SK-MEL-5 (cell line): ENCODE measurements at places on chromosomes 7 and 10. TPM values are rescaled to one million over a fixed set of nuclear protein-coding genes. Genes with fewer than 3 reads are reported as not detected.

The FKBP9 gene
- total RNA-seq: 178 and 191 TPM in 2 replicates

The KIF11 gene
- total RNA-seq: 16.3 and 19.2 TPM in 2 replicates

The FBXL15 gene
- 6.5 and 8.4 TPM in 2 replicates for total RNA-seq

The CCDC136 gene
- 13.6 and 14.2 TPM in 2 replicates for total RNA-seq

The TMEM178B gene
- 0.21 and 0.48 TPM in 2 replicates for total RNA-seq

The CALD1 gene
- 182 TPM in 2 replicates for total RNA-seq

The CPA4 gene
- 0.11 and 0.16 TPM in 2 replicates for total RNA-seq

The WDR11 gene
- total RNA-seq: 64.1 and 67.5 TPM in 2 replicates

The COL28A1 gene
- total RNA-seq: 0.26 and 0.32 TPM in 2 replicates

DNA sequence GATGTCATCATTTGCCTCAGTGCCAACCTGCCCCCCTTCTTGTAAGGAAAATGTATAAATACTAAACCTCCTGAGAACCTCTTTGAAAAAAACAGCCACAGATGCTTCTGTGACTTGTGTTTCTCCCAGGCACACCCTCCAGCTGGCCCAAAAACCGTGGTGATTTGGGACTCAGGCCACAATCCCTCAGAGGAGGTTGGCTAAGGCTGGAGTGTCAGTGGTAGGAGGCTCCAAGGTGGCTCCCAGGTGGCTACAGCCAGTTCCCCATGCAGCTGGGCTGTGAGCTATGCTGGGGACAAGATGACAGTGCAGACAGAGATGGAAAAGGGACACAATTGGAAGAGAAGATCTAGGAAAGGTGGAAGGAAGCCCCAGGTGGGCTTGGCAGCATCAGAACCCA, 104.7 kb downstream of the CPXM2 start:
- no peak for DNase-seq

GRCh38 chr10:92923416-92923815, 75.1 kb downstream of the EXOC6 start:
- DNase-seq: no peak

DNA sequence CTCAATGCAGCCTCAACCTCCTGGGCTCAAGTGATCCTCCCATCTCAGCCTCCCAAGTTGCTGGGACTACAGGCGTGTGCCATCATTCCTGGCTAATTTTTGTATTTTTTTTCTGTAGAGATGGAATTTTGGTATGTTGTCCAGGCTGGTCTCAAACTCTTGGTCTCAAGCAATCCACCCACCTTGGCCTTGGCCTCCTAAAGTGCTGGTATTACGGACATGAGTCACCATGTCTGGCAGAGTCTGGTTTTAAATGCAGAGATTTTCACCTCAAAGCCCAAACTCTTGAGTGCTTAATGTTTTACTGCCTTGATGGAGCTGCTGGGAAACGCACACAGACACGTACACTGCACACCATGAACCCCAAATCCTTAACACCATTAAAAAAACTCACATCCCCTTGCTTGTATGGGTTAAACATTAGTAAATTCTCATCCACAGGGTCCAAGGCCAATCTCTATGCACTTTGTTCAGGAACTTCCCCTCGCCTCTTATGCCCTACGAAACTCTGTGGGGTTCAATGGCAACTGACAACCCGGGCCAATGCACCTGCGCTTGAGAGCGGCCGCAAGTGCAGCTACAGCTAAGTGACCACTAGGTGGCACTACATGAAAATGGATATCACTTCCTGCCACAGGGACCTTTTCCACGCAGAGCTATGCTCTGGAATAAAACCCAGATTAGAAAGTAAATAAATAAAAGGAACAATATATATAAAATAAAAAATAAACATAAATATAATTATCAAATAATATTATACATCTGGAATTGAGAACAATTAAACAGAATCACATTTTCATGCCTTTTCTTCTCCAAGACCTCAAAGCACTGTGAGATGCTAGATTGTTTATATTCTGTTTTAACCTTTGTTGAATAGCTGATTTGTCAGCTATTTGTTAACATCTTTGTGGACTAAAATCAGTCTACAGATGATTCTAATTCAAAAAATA, 66.9 kb upstream of the AFAP1L2 start:
- DNase-seq: peak; percentile 65

- no peak for DNase-seq
These were observed 443.9 kb downstream of the TCERG1L start for GRCh38 chr10:130867446-130868194.

GRCh38 chr10:61815496-61815895, 86.0 kb upstream of the ARID5B start:
- DNase-seq: no peak

GRCh38 chr7:15407910-15408309, 153.9 kb downstream of the AGMO start:
- no peak for DNase-seq

DNA sequence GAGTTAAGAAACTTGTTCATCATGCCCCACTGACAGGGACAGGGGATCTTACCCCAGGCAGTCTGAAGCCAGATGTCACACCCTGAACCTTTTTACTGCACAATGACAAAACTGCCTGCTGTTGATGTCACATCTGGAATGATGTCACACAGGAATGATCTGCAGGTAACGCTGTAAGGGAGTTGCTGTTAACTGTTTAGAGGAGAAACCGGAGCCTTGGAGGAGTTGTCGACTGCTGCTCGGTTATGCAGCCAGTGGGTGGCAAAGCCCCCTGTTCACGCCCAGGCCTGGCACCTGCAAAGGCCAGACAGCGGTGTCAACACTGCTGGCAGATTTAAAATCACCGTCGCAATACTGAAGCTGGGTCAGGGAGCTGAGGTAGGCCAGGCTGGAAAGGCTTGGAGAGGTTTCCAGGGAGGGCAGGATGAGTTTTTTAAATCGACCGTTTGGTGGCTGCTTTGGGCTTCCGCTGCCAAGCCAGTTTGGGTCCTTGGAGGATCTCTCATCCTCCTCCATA, 10.0 kb upstream of the SLIT1 start:
- DNase-seq: no peak

GRCh38 chr10:59075576-59075975, 100.9 kb upstream of the PHYHIPL start:
- no peak for DNase-seq

- DNase-seq: no peak
These were observed 253.5 kb downstream of the MALRD1 start for GRCh38 chr10:19302117-19302516.

DNA sequence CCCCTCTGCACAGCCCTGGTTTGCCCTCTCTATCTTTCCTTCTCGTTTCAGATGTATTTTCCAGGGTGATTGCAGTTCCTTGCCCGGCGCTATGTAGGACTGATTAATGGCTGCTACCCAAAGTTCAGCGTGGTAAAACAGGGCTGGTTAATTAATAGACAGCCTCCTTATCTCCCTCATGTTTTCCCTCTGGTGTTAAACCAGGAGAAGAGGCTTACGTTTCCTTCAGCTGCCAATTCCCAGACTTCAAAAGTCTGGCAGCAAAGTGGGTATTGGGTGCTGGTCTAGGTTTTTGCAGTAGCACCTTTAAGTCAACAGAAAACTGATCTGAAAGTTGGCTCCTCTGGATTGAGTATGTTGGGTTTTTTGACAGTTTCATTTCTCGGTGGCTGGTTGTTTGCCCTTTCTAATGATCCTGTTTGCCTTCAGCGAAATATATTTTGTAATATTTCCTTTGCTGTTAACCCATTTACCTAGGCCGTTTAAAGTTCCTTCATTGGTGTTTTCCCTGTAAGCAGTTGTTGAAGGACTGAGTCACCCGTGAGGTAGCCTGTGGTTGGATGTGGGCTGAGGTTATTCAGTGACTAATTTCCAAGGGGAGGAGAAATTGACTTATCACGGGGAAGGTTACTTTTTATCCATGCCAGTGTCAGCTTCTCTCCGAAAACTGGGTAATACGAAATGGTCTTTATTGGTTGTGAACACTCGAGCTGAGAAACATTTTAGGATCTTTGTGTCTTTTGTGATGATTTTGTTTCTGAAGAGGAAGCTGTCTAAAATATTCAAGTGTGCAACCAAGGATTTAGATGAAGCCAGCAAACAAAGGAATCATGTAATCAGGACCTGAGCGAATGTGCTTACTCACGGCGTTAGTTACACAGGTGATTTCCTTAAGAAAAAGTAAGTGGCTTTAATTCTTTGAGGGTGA, 257.2 kb downstream of the KIAA1217 start:
- DNase-seq: peak; percentile 34

- DNase-seq: no peak
These were observed 895.1 kb upstream of the KCND2 start for GRCh38 chr7:119377861-119378260.

DNA sequence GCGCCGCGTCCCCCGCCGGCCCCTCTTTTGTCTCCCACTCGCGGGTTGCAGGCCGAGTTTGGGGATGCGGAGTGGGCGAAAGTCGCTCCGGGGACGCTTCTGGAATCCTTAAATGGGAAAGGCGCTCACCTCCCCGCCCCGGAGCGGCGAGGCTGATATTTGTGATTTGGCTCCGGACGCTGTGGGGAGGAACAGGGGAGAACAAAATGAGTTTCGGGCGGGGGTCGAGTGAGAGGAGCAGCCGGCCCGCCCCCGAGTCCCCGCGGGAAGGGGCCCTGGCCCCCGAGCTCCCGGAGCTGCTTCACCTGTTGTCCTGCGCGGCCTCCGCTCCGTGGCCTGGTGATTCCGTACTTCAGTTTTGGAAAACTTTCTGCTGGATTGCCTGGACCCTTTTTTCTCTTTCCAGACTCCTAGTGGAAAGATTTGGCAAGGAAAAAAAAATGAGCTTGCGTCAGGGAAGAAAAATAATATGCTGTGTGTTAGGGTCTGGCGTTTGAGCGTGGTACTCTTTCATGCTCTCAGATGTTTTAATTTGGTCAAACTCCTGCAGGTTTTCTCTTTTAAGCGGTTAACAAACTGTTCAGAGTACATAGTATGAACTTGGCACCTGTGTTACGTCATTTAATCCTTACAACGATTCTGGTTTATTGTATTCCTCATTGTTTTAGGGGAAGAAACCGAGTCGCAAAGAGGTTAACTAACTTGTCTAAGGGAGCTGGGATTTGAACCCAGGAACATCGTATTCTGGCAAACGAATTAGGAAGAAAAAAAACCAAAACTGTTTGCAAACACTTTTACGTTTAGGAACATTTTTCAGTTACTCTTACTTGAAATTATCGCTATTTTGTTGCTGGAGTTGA, 924 bp downstream of the BMPR1A start:
- peak; percentile 66 for DNase-seq

DNA sequence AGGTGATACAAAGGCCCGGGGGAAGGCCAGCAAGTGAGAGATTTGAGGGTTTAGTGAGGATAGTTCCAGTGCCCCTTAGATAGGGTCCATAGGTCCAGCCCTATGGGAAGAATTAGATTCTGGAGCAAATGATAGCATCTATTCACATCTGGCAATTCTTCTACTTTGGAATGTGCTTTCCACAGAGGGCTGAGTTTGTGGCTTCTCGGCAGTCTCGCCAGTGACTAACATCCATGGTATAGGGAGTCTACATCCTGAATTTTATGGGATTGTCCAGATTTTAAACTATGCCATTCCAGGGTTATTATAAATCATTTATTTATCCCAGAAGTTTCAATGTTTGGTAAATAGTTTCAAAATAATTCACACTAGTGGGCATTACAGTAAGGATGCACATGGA, 207.3 kb upstream of the ADO start:
- no peak for DNase-seq

DNA sequence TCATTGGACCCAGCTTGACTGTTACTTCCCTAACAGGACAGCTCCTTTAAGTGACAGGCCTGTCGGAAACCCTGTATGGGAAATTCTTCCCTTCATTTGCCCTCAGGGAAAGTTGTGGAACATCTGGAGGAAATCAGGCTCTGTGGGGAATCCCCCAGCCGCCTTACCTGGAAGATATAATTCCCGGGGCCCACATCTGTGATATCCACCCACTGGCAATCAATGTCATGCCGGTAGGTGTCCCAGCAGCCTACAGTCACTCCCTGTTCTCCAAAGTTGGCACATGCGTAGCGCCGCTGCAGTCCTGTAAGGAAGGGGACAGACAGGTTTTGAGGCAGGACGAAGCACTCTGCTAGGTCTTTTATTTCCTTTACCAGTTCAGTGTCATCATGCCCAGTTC, 16.6 kb downstream of the LOXL4 start:
- DNase-seq: no peak

DNA sequence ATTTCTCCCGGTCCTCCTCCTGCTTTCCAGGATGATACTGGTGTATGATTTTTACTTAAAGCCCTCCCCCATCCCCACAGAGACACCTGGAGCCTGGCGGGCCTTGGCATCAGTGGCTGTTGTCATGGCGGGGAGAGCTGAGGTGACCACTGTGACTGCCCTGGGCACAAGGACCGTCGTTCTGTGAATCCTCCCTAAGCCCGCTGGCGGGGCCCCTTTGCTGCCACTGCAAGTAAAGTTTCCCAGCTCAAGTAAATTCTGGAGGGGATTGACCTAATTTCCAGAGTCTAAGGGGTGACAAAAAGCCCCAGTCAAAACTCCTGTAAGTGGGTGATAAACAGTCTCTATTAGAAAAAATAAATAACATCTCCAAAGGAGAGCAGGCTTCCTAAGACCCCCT, 393.2 kb upstream of the PODXL start:
- no peak for DNase-seq

DNA sequence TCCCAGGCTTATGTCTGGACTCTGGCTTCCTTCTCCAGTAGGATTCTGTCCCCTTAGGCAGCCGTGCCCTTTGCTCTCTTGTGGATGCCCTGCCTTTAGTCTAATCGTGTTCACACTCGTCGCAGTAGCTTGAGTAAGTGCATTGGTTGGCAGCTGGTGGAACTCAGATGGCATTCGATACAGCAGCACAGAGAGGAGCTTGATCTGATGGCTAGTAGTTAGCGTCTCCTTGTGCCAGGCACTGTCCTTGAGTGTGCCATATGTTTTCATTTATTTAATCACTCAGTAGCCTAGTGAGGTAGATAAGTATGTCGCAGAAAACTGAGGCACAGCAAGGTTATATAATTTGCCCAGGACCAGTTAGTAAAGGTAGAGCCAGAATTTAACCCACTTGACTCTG, 18.2 kb upstream of the PARP12 start:
- no peak for DNase-seq
